Neural crest cell (in vitro differentiated cells): ENCODE measurements at places on chromosomes 3 and 15. TPM values are rescaled to one million over a fixed set of nuclear protein-coding genes. Genes with fewer than 3 reads are reported as not detected.
A peak's percentile ranks its signal among the peaks of the same experiment; 100 is the strongest.

INSYN1 gene
- 9.5 and 9.6 TPM in 2 replicates for total RNA-seq

NAALADL2 gene
- total RNA-seq = 2.8 and 4.3 TPM in 2 replicates

CCDC39 gene
- 0.07 TPM in 1 of 2 replicates, not detected in the other for total RNA-seq

ERICH6 gene
- total RNA-seq = 0.40 and 0.57 TPM in 2 replicates

TGM4 gene
- total RNA-seq = not detected in 2 replicates

INKA1 gene
- total RNA-seq = 15.5 and 17.3 TPM in 2 replicates

SMAD6 gene
- total RNA-seq = 4.7 and 5.4 TPM in 2 replicates

CA12 gene
- 1.1 TPM in 2 replicates for total RNA-seq

SRGAP3 gene
- 58.4 and 60.5 TPM in 2 replicates for total RNA-seq

GRCh38 chr15:78650022-78650421 is 9.0 kb upstream of the CHRNB4 start:
- no peak overlapping the region for H3K4me3 ChIP-seq
- H3K4me1 ChIP-seq = no peaks in the 10 kb centered on the region
- peaks cover 8% of the 10 kb centered on the region for H3K27me3 ChIP-seq
- DNase-seq = no peak
- H3K36me3 ChIP-seq = no peaks in the 10 kb centered on the region
- no peak overlapping the region for H3K27ac ChIP-seq

DNA sequence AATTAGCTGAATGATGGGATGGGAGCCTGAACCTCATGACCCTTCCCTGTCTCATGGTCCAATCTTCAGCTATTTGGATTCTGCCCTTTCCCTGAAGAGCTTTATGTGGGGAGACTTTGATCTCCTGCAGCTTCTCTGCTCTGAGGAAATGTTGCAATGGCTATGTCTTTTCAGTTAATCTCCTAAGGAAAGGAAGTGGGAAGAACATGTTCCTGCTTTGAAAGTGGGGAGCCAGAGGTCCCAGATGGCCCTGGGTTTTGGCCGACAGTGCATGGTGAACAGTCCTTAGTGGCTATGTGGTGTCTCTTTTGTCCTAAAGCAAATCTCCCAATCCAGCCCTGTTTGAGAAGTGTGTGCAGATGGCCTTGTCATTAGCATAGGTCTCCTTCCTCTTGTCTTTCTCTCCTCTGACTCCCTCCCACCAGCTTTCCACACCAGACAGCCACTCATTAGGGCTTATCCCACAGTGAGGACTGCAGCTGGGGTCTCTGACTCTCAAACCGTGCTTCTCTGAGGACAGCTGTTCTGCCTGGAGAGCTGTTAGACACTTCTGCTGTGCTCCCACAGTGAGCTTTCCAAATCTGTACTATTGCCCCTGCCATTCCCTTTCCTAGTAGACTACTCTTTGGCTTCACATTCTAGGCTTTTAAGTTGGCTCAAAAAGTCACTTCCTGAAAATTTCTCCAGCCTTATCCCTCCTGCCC is 365.8 kb upstream of the UMPS start:
- no peaks in the 10 kb centered on the region for H3K27me3 ChIP-seq
- no peak overlapping the region for H3K4me3 ChIP-seq
- no peak for DNase-seq
- peaks cover 11% of the 10 kb centered on the region for H3K4me1 ChIP-seq
- peak overlapping the region; percentile 39 for H3K27ac ChIP-seq

- DNase-seq = no peak
- peaks cover 26% of the 10 kb centered on the region for H3K36me3 ChIP-seq
- H3K27ac ChIP-seq = no peak overlapping the region
- peaks cover 92% of the 10 kb centered on the region for H3K4me1 ChIP-seq
- no peaks in the 10 kb centered on the region for H3K27me3 ChIP-seq
Observed at GRCh38 chr3:9194509-9195184, 54.8 kb downstream of the SRGAP3 start.

DNA sequence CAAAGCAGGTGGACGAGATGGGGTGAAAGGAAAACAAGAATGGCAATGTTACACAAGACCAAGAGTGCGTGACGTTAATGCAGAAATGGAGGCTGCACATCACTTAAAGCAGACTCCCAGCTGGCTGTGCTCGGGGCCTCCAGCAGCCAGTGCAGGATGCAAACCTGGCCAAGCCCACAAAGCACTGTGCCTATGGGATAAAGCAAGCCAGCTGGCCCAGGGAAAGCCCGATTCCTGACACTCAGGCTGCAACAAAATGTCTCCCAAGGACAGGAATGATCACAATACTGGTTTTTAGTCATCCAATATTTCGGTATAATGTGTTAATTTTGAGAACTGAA is 86.2 kb downstream of the SEC22A start:
- no peaks in the 10 kb centered on the region for H3K36me3 ChIP-seq
- H3K27ac ChIP-seq = no peak overlapping the region
- no peaks in the 10 kb centered on the region for H3K4me1 ChIP-seq
- H3K4me3 ChIP-seq = no peak overlapping the region
- H3K27me3 ChIP-seq = no peaks in the 10 kb centered on the region

GRCh38 chr3:141305436-141305835 is 62.9 kb upstream of the ZBTB38 start:
- no peak for DNase-seq
- peaks cover 4% of the 10 kb centered on the region for H3K36me3 ChIP-seq
- no peak overlapping the region for H3K4me3 ChIP-seq

DNA sequence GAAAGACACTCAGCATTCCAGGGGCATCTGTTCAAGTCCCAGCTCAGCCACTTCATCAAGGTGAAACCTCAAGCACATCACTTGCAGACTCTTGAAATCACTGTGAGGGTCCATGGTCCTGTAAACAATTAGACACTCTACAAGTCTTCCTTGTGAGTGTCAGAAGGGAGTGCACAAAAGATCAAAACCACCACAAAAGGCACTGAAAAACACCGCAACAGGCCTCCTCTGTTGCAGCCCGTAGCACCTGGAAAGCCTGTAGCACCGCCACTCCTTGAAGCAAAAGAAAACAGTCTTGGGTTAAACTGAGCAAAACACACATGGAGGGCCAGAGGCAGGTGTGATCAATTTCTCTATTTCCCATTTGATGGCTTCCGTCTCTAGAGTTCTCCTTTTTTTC is 63.8 kb upstream of the SNRK start:
- H3K27ac ChIP-seq = no peak overlapping the region
- H3K27me3 ChIP-seq = peaks cover 5% of the 10 kb centered on the region
- peaks cover 5% of the 10 kb centered on the region for H3K36me3 ChIP-seq
- H3K4me1 ChIP-seq = no peaks in the 10 kb centered on the region
- no peak overlapping the region for H3K4me3 ChIP-seq

- H3K27ac ChIP-seq = no peak overlapping the region
- H3K36me3 ChIP-seq = peaks cover 4% of the 10 kb centered on the region
Observed at GRCh38 chr15:56837273-56837672, 81.2 kb upstream of the TCF12 start.
